H9 (cell line): ENCODE measurements at places on chromosomes 3 and 15. TPM values are rescaled to one million over a fixed set of nuclear protein-coding genes. Genes with fewer than 3 reads are reported as not detected.
A peak's percentile ranks its signal among the peaks of the same experiment; 100 is the strongest.

DNA sequence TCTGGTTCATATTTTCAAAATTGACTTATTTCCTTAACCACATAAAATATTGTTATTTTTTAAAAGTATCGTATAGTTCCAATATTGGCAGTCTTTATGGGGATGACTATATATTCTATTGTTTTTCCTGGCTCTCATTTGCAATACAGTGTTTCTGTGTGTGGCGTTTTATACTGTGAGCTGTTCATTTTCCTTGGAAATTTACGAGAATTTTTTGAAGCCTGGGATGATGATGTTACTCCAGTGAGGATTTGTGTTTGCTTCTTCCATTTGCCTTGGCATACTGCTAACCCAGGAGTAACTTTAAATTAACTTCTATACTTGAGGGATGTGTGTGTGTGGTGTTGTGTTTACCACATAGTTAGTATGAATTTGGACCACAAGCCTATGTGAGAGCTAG is 95.2 kb downstream of the NR1D2 start:
- H3K4me1 ChIP-seq, result no peaks in the 10 kb centered on the region
- no peaks in the 10 kb centered on the region for H3K36me3 ChIP-seq
- H3K27me3 ChIP-seq, result no peaks in the 10 kb centered on the region
- H3K27ac ChIP-seq, result no peak overlapping the region
- DNase-seq, result no peak
- no peak overlapping the region for H3K4me3 ChIP-seq

GRCh38 chr15:38084289-38084688 is 149.8 kb downstream of the TMCO5A start:
- H3K27me3 ChIP-seq, result no peaks in the 10 kb centered on the region
- no peak overlapping the region for H3K27ac ChIP-seq
- DNase-seq, result no peak
- no peak overlapping the region for H3K4me3 ChIP-seq
- H3K36me3 ChIP-seq, result no peaks in the 10 kb centered on the region
- H3K4me1 ChIP-seq, result no peaks in the 10 kb centered on the region

- H3K4me3 ChIP-seq, result no peak overlapping the region
- no peak overlapping the region for H3K27ac ChIP-seq
- DNase-seq, result no peak
- H3K27me3 ChIP-seq, result no peaks in the 10 kb centered on the region
- H3K4me1 ChIP-seq, result peaks cover 6% of the 10 kb centered on the region
Observed at GRCh38 chr3:10185804-10186762, 21.4 kb downstream of the IRAK2 start.

- no peak overlapping the region for H3K4me3 ChIP-seq
- H3K4me1 ChIP-seq, result peaks cover 2% of the 10 kb centered on the region; the same call in 1 of the 2 replicates
- H3K27me3 ChIP-seq, result no peaks in the 10 kb centered on the region
- no peak for DNase-seq
- H3K36me3 ChIP-seq, result no peaks in the 10 kb centered on the region
- no peak overlapping the region for H3K27ac ChIP-seq
Observed at GRCh38 chr15:35702946-35703495, 157.1 kb upstream of the DPH6 start.

DNA sequence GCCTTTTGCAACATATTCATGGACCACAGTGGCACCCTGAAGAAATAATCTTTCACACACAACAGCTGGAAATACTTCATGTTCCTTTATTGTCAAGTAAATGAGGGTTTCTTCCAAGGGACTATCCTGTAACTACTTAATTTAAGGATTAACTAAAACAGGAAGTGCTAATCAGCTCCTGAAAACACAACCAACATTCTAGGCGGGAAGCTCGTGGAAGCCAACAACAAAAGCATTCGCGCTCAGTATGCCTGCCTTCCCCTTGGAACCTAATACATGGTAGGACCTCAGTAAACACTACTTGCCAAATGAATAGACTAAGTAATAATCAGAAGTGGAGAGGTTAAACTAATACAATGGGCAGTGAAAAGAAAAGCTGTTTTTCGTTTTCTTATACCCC is 300.9 kb downstream of the RORA start:
- H3K27me3 ChIP-seq, result no peaks in the 10 kb centered on the region
- DNase-seq, result no peak
- H3K36me3 ChIP-seq, result no peaks in the 10 kb centered on the region
- H3K4me3 ChIP-seq, result no peak overlapping the region
- peaks cover 4% of the 10 kb centered on the region; the same call in 1 of the 2 replicates for H3K4me1 ChIP-seq

DNA sequence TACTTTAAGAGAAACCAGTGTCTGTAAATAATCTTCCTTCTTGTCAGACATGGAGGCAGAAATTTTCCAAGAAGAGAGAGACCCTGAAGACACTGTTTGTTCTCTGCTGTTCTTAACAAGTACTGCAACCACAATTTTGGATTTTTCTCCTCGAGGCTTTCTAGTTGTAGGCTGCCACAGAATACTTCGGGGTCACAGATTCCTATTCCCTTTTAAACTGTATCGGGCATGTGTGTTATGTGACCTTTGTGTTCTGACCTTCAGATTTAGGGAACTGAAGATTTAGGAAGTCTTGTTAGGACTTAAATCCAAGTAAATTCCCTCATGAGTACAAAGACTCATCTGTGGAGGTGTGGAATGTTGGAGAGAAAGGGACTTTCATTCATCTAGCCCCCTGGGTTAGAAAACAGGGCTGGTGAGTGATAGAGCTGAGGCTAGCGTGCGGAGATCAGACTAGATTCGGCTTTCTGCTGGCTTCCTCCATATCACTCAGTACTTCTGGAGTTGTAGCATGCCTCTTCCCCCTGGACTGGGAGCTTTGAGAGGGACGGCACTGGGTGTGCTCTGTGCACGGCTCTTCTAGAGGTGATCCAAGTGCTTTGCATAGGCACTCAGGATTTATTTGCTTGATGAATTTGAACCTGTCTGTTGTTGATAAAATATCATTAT is 237.0 kb downstream of the LPP start:
- DNase-seq, result no peak
- no peak overlapping the region for H3K4me3 ChIP-seq
- H3K4me1 ChIP-seq, result no peaks in the 10 kb centered on the region
- H3K27ac ChIP-seq, result no peak overlapping the region

DNA sequence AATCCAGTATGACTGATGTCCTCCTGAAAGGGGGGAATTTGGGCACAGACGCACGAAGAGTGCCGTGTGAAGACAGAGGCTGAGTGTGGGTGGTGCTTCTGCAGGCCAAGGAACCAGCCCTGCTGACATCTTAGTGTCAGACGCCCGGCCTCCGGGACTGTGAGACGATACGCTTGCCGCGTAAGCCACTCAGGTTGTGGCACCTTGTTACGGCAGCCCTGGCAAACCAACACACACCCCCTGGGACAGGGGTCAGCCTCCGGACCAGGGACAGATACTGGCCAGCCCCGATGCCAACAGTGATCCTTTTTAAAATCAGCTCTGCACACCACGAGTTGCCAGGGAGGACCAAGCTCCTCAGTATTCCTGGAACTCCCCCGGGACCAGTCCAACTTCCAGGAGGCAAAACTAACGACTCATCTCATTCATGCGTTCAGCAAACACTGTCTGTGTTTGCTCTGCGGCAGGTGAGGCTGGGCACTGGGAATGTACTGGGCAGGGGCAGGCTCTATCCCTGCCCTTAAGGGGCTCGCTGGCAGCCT is 21.2 kb upstream of the PIGZ start:
- no peak overlapping the region for H3K4me3 ChIP-seq
- H3K27ac ChIP-seq, result no peak overlapping the region
- no peaks in the 10 kb centered on the region for H3K4me1 ChIP-seq
- no peaks in the 10 kb centered on the region for H3K36me3 ChIP-seq
- DNase-seq, result no peak

GRCh38 chr15:29270976-29271375 is 1.4 kb upstream of the NSMCE3 start:
- H3K27ac ChIP-seq, result no peak overlapping the region
- H3K4me3 ChIP-seq, result no peak overlapping the region
- no peaks in the 10 kb centered on the region for H3K36me3 ChIP-seq

- DNase-seq, result peak; percentile 55
- H3K4me1 ChIP-seq, result peaks cover 4% of the 10 kb centered on the region
- 0 out of 3 replicates have a peak overlapping the region, but pooled peaks have one; percentile 2 for H3K4me3 ChIP-seq
- H3K27me3 ChIP-seq, result no peaks in the 10 kb centered on the region; the same call in 1 of the 2 replicates
- no peak overlapping the region for H3K27ac ChIP-seq
Observed at GRCh38 chr15:84638103-84638502, 16.0 kb downstream of the WDR73 start.

CPN2 gene
- total RNA-seq, result not detected in 2 replicates

INSYN1 gene
- 1.9 and 2.5 TPM in 2 replicates for total RNA-seq

CPLX3 gene
- total RNA-seq, result not detected in 2 replicates
